ENCODE measurements at places on chromosomes 13 and 19.

- DNase-seq, result no peak
Measured at GRCh38 chr19:17076543-17076991, 990 bp downstream of the MYO9B start.

DNA sequence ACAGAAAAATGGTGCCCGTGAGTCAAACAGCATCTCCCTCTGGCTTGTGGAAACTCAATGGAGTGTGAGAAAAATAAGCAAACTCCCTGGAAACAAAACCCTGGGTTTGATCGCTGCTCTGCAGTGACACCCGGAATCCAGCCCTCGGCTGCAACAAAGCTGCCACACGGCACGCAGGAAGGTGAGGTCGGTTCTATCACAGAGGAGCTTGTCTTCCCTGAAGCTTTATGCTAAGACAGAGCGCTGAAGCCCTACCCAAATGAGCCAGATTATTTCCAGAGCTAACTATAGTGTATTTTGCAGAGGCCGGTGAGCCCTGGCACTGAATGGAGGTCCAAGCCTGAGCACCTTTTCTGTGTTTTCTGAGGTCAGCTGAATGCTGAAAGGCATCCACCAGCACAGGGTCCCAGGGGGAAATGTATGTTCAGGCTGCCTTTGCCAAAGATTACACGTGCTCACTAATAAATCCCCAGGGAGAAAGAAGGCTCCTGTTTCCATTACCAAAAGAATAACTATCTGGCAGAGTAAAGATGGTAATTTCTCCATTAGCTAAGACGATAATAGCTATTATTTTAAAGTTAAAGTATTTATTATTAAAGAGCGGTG, 77.8 kb downstream of the TSHZ3 start:
- DNase-seq, result no peak

DNA sequence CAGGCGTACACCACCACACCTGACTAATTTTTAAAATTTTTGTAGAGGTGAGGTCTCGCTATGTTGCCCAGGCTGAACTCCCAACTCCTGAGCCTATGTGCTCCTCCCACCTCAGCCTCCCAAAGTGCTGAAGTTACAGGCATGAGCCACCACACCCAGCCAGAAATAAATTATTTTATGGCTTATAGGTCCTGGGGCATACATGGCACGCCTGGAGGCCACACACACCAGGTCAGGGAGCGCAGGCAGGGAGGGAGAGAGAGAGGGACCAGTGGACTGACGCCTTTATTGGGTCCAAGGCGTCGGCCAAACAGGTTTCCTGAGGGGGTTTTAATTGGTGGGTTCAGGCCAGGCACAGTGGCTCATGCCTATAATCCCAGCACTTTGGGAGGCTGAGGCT, 6.8 kb downstream of the SPIB start:
- DNase-seq, result no peak

GRCh38 chr19:3682741-3683404, 17.4 kb downstream of the PIP5K1C start:
- no peak for DNase-seq

GRCh38 chr13:72652681-72653080, 74.7 kb downstream of the MZT1 start:
- DNase-seq, result no peak

- no peak for DNase-seq
Measured at GRCh38 chr13:98279473-98280175, 102.6 kb upstream of the RNF113B start.

DNA sequence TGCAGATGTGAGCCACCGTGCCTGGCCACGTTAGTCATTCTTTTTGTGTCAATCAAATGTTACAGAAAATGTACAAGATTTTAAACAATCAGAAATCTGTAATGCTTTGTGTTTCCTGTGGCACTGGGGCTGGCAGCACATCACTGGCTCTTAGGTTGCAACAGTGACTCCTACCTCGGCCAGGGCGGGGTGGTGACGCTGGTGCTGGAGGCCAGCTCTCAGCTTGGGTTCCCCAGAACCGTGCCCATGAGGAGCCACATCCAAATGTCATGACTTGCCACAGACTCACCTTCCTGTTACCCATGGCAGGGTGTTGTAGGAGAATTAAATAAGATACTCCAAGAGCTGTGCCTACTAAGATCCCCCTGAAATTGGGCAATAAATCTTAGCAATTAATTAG, 161.7 kb downstream of the TEX29 start:
- DNase-seq, result no peak

GRCh38 chr19:13095934-13096927, 6.4 kb downstream of the LYL1 start:
- DNase-seq, result no peak

DNA sequence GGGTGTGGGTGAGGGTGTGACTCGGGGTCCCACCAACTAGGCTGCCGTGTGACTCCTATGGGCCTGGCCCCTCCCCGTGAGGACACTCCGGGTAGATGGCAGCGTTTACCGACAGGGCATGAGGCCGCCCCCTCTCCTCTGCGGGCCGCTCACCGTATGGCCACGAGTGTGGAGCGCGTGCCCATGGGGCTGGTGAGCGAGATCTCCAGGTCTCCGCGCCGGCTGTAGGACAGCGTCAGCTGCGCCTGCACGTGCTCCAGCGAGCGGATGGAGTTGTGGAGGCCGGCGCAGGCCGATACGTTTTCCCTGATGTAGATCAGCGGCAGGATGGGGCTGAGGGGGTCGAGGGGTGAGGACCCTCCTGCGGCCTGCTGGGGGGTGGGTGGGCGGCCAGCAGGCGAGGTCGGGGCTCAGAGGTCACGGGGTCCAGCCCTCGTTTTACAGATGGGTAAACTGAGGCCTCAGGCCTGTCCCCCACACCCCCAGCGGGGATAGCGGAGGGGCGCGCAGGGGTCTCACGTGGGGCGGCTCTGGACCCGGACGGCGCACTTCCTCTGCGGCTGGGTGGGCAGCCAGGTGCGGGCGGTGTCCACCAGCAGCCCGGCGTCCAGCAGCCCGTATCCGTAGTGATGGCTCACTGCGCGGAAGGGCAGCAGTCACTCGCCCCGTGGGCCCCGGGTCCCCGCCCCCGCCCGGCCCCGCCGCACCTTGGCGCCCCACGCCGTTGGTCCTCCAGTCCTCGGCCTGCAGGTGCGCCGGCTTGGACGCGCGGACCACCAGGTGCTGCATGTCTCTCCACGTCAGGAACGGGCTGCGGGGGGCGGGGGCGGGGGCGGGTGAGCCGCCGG, 4.3 kb upstream of the C19orf25 start:
- DNase-seq, result no peak

DNA sequence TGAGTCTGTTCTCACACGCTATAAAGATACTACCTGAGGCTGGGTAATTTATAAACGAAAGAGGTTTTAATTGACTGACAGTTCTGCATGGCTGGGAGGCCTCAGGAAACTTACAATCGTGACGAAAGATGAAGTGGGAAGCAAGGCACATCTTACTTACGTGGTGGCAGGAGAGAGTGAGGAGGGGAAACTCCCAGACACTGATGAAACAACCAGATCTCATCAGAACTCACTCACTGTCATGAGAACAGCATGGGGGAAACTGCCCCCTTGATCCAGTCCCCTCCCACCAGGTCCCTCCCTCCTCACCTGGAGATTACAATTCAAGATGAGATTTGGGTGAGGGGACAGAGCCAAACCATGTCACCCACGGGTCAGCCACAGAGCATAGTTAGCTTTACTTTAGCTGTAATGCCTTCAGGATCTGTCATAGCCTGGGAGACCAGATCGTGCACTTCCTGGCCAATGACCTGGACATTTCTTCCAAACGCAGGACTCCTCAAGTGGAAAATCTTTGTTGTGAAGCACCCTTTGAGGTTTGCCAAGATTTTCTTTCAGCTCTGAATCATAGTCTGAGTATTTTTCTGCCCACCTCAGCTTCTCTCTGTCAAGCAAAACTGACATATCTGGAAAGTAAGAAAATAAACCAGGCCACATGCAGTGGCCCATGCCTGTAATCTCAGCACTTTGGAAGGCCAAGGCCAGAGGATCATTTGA, 25.2 kb upstream of the HIF3A start:
- no peak for DNase-seq

DNA sequence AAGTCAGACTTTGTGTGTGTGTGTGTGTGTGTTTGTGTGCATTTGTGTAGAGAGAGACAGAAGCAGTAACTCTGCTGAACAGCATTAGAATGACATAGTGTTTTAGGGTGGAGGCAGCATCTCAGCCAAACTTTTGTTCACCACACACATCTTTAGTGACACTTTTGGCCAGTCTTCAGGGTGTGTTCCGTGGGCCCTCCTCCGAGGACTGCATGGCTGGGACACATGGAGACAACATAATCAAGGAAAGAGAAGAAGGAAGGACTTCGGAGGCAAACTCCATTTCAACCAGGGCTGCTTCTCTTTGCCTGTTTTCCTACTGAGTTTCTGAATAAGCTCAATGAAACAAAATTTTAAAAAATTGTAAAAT, 205.1 kb downstream of the LHFPL6 start:
- no peak for DNase-seq

DNA sequence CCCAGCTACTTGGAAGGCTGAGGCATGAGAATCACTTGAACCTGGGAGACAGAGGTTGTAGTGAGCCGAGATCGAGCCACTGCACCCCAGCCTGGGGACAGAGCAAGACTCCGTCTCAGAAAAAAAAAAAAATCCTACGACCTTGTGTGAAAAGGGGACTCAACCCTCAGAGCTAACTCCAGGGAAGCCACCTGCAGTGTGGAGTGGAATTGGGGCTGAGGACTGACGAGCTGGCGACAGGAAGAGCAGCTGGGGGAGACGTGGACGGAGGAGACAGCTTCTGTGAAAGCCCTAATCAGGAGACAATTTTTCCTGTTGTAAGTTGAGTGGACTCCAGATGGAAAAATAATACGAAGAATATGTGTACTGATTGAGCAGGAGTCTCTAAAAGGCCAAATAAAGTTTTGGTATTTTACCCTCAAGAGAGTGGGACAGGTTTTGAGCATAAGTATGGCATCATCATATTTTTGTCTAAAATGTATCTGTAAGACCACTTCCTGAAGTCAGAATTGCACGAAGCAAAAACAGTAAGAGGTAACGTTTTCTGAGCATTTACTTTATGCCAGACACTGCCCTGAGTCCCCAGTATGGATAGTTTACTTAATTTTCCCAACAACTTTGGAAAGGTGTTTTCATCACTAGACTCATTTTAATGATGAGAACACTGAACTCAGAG, 12.0 kb upstream of the LAIR1 start:
- no peak for DNase-seq

DNA sequence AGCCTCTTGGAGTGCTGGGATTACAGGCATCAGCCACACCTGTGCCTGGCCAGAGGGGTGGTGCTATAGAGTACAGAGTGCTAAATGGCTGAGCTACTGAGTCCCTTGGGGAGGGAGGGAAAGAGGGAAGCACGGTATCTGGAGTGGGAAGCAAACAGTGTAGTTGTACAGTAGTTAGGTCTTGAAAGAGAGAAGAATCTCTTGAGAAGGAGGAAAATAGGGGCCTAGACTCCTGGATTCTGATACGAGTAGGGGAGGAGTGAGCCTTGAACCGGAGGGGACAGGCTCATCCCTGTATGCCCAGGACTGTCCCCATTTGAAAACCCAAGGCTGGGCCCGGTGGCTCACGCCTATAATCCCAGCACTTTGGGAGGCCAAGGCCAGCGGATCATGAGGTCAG, 5.1 kb downstream of the MYADM start:
- no peak for DNase-seq

DNA sequence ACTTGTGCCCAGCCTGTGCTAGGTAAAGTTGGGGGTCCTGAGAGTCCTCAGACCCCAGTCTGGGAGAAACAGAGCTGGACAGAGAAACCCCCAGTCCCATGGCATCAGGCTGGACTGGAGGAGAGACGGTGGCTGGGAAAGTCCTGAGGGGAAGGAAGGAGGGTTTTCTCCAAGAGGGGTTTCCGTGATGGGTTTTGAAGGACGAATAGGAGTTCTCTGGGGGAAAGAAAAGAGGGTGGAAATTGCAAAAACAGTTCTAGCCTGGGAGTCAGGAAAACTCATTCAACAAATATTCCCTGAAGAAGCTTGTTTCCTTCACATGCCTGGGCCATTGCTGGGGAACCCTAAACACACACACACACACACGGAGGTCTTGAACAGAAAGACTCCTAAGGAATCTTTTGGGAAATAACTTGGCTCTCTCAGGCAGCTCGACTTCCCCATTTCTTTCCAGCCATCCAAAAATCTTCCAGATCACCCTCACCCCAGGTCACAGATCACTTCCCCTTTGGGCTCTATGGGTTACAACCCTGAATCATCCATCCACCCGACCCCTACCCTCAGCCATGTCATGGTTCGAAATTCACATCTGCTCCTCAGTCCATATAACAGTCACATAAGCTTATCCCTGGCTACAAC, 47.5 kb downstream of the COLGALT1 start:
- DNase-seq, result no peak

DNA sequence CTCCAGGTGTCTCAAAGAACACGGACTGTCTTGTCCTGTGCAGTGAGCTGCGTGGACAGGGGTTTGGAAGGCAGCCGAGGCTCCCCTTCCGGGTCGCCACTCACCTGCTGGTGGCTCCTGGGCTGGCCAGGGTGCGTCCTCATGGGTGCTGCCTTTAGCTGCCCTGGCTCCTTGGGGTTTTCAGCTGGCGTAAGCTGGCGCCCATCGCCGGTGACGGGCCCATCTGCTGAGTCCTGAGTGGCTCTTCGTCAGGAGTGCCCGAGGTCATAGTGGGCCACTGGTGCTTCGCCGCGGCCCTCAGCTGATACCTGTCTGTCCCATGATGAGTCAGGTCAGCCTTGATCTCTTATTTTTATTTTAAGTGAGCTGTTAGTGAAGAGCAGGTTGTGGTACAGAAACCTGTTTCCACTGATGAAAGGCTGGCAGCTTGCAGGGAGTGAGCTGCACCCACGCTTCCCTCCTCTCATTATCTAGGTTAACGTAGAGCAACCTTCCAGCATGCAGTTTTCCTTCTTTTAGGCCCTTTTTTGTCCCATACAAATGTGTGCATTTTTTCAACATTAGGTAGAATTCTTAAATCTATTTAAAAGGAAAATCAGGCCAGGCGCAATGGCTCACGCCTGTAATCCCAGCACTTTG, 18.4 kb downstream of the EPN1 start:
- DNase-seq, result no peak
